ENCODE measurements at places on chromosomes 1 and 21.

GRCh38 chr1:111992476-111992875 is 3.0 kb upstream of the KCND3 start:
- DNase-seq: no peak

- no peak for DNase-seq
These were observed 34.5 kb upstream of the PLXNA2 start for GRCh38 chr1:208278638-208279037.

DNA sequence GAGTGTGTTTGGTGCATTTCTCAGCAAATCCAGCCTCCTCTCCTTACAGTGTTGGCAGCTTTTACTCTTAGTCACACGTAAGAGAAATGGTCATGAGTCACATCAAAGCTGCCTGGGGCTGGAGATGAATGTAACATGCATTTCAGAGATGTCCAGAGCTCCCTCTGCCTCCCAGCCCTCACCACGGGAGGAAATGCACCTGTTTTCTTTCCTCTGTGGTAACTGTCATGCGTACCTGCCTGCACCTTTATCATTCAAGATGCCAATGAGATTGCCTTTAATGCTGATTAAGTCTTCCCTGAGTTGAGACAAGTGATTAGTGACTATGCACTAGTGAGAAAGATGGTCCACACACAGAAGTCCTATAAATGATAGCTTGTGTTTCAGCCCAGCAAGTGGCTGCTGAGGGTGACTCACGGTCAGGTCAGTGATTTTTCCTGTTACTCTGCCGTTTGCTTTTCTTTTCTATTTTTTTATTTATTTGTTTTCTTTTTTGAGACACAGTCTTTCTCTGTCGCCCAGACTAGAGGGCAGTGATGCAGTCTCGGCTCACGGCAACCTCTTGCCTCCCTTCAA is 277.3 kb upstream of the FMN2 start:
- DNase-seq: peak; percentile 22

DNA sequence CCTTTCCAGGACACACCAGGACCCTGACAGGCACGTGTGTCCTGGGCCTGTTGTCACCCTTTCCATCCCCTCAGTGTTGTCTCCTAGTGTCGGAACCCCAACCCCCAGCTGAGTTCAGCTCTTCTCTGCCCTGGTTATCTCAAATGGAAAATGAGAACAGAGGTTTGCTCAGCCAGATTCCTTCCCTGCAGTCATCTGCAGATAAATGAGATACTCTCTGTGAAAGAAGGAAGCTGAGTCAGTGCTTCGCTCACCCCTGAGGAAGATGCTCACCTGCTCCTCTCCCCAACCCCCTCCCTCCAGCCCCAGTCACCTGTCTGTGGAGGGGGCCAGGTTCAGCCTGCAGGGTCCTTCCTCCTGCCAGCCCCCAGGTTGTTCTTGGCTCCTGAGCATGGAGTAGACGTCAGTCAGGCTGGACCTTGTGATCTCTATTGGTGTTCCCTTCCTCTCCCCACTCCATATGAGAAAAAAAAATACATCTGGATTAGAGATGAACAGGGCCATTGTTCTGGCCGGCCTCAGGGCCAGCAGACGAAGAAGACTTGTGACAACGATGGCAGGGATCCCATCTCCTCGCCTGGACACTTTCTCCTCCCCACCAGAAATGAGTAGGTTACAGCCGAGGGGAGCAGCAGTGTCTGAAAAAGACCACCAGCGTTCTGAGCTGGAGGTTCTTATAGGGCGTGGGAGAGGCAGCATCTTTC is 20.9 kb downstream of the PHGDH start:
- no peak for DNase-seq

DNA sequence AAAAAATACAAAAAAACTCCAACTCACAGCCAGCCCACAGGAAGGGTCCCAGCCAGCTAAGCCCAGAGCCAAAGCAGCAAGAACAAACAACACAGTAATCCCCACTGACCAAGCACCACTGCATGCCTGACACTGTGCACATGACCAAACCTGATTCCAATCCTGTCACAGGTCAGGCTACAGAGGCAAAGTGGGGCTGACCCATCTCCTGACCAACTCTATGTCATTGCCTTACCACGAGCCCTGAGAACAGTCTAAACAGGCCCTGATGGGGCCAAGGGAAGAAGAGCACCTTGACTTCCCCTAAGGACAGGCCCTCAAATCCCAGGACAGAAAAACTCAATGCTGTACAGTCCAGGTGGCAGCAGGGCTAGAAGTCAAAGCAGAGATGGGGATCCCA is 2.4 kb downstream of the LSS start:
- no peak for DNase-seq
